ENCODE measurements at places on chromosomes 3 and 15.

GRCh38 chr3:3907023-3907422, 107.8 kb downstream of the LRRN1 start:
- no peak for DNase-seq

- DNase-seq = no peak
Observed at GRCh38 chr3:139127101-139127500, 82.4 kb upstream of the PRR23C start.

DNA sequence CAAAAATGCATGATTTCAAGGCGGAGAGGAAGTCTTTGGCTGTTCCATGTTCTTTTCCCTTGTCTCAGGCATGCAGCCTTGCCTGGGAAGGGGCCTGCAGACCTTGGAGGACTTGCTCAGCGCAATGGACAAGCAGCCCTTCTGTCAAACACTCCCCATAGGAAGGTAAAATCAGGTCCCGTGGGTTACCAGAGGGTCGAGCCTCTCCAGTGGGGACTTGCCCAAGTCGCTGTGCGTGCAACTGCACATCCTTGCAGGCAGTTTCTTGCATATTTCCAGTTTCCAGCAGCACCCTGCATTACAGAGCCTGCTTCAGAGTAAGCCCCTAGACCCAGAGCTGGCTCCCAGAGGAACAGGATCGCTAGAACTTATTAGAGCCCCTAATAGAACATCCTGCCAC, 75.5 kb upstream of the KLF13 start:
- no peak for DNase-seq

DNA sequence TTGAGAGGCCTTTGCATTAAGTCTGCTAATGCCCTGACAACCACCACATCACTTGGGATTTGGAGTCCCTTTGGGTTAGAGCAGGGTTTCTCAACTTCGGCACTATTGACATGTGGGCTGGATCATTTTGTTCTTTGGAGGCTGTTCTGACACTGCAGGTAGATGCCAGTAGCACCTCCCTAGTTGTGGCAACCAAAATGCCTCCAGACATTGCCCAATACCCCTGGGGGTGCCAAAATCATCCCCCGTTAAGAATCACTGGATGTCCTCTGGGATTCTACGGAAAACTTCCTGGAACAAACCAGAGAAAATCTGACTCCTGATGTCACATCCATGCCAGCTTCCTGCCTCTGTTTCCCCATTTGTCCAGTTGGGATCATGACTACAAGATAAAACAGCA, 37.2 kb upstream of the BLM start:
- DNase-seq = no peak

GRCh38 chr15:79990280-79990996, 19.4 kb upstream of the BCL2A1 start:
- DNase-seq = no peak

DNA sequence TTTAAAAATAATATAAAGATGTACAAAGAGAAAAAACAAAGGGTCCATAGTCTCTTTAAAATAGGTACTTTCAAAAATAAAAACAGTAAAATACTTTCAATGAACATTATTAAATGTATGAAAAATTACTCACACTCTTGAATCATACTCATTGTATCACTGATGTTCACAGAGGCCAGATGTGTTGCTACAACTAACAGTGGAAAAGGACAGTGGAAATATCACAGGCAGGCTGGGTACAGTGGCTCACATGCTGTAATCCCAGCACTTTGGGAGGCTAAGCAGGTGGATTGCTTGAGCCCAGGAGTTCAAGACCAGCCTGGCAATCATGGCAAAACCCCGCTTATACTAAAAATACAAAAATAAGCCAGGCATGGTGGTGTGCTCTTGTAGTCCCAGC, 26.8 kb downstream of the NPHP3 start:
- no peak for DNase-seq

DNA sequence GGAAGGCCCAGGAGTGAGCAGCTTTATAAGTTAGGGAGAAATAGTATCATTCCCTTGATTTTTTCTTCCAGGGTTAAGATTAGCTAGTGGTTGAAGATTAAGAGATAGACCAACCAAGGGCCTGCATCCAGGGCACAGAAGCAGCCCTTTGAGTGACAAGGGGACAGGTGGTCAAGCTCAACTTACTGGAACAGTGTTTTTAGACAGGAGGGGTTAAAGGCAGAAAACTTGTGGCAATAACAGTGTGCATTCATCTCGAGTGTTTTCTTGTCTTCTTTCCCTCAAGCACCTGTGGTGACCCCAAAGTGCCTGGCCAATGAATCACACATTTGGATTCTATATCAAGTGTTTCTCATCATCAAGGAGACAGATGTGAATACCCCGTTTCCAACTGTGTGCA, 267.5 kb downstream of the PDCD6IP start:
- DNase-seq = no peak

DNA sequence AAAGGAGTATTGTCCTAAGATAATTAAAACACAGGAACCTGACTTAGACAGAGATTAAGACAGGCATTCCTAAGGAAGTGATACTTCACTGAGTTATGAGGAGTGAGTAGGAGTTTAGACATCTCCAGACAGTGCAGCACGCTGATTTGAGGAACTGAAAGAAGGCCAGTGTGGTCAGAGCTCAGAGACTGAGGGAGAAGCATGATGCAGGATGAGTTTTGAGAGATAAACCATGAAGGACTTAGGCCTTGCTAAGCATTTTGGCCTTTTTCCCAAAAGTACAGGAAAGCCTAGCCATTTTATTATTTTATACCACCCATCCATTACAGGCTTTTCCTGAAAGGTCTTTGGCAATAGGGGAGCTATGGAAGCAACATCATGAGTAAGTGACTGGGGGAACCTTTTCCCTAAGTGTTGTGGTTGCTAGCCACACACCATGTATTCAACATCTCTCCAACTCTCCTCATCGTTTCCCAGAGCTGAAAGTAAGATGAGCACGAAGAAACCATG, 375.6 kb upstream of the TPRG1 start:
- no peak for DNase-seq

DNA sequence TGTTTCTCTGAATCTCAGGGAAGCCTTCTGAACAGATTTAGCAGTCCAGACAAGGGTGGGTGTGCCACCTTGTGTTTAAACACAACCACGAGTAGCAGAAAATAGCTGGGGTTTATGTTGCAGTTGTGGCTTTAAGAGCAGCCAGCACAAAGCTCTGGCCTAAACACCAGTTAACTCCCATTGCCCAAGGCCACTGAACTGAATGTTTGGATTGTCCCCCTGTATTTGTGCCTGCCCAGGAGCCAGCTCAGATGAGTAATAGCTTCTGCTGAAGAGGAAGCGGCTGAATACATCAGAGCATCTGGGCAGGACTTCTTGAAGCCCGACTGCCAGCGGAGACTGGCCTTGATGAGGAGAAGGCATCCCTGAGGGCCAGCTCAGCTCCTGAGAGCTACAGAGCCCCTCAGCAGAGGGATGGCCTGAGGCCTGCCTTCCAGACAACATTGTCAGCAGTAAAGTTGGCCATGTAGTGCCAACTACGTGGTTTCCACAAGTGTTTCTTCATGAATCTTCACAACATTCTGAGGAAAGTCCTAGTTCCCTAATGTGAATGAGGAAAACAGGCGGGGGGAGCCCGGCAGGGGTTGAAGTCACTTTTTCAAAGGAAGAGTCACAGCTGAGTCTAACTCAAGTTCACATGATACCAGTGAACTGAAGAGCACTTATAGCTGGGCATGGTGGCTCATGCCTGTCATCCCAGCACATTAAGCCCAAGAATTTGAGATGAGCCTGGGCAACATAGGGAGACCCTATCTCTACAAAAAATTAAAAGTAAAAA, 65.8 kb upstream of the ZBTB38 start:
- DNase-seq = no peak

- DNase-seq = no peak
Observed at GRCh38 chr3:96449803-96450202, 364.6 kb upstream of the EPHA6 start.

DNA sequence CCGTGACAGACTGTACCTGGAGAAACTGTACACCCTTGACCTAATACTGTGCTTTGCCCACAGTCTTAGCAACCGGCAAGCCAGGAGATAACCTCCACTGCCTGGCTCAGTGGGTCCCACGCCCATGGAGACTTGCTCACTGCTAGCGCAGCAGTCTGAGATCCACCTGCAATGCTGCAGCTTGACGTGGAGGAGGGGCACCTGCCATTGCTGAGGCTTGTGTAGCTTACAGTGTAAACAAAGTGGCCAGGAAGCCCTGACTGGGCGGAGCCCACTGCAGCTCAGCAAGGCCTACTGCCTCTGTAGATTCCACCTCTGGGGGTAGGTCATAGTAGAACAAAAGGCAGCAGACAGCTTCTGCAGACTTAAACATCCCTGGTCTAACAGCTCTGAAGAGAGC, 189.3 kb downstream of the EDEM1 start:
- no peak for DNase-seq

DNA sequence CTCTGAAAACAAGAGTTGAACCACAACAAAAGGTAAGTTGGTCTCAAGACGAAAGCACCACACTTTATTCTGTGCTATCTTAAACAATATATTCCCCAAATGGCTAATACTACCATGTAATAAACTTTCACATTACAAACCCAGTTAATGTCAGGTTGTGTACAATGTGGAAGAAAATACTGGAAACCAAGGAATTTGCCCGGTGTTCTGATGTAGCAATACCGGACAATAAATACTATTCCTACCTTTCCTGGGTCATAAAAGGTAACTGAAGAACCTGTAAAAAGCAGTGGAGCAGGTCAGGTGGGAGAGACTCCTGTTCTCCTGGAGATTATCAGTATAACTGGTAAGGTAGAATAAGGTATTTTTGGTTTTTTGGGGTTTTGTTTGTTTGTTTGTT, 3.9 kb downstream of the CFAP44 start:
- DNase-seq = no peak

DNA sequence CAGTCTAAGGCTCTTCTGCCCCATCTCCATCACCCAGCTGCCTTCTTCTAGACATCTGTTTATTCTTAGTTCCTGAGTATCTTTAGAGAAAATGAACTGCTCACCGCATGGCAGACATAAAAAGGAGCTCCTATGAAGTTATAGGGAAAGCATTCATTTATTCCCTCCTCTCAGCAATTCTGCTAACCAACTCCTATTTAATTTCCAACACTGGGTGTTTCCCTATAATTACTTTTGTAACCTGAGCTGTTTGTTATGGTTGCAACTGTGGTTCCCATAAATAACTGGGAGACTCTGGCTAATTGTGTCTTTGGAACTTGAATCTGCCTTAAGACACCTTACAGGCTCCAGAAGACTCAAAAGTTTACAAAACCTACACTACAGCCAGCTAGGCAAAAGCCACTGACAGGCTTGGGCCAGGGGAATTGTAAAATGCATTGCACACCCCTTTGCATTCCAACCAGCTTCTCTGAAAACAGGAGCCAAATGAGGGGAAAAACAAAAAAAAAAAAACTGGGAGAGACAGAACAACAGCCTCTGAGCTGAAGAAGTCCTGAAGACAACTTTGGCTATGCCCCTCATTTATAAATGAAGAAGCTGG, 231.5 kb upstream of the FEZF2 start:
- DNase-seq = no peak

- DNase-seq = no peak
Observed at GRCh38 chr3:20324664-20325478, 138.9 kb upstream of the SGO1 start.

- DNase-seq = no peak
Observed at GRCh38 chr3:184523825-184524615, 37.6 kb upstream of the EPHB3 start.

GRCh38 chr15:42073418-42073817, 20.9 kb downstream of the PLA2G4D start:
- DNase-seq = peak; percentile 4

GRCh38 chr3:47540281-47540680, 26.8 kb upstream of the ELP6 start:
- DNase-seq = no peak

- no peak for DNase-seq
Observed at GRCh38 chr3:31250116-31250777, 282.5 kb upstream of the STT3B start.
